ENCODE measurements at places on chromosomes 13 and 19.
A peak's percentile ranks its signal among the peaks of the same experiment; 100 is the strongest.

DNA sequence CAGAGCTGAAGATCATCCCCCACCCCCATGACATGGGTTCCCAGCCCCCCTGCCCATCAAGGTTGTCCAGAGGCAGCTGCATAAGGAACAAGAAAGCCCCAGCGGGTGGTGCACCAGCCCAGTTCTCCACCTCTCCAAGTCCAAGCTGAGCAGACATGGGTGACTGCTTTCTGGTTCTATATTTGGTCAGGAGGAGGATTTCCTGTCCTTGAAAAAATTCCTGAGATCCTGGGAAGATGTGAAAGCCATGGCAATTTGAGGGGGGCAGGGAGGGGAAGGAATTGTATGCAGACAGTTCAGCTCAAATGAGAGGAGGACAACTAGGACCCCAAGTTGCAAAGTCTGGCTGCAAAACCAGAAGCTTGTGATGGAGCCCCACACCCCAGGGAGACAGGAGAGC lies 55.4 kb upstream of the ADGRE5 start:
- no peak for DNase-seq

GRCh38 chr13:49292742-49293486 lies 45.2 kb downstream of the CDADC1 start:
- peak; percentile 54 for DNase-seq

GRCh38 chr19:1396768-1397679 lies 4.3 kb downstream of the GAMT start:
- DNase-seq, result no peak

DNA sequence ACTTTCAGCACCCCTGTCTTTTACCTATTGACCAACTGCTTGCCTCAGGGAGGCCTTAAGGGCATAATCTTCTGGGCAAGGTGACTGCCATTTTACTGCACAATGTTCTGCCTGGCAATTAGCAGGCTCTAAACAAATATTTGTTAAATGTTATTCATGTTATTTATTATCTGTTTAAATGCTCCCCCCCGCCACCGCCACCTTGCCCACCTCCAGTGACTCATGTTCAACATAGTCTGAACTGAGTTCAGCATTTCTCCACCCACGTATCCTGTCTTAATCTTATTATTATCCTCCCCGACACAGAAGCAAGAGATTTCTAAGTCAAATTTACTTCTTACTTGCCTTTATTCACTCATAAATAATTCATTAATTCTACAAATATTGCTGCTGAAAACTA lies 144.8 kb downstream of the LIG4 start:
- no peak for DNase-seq

DNA sequence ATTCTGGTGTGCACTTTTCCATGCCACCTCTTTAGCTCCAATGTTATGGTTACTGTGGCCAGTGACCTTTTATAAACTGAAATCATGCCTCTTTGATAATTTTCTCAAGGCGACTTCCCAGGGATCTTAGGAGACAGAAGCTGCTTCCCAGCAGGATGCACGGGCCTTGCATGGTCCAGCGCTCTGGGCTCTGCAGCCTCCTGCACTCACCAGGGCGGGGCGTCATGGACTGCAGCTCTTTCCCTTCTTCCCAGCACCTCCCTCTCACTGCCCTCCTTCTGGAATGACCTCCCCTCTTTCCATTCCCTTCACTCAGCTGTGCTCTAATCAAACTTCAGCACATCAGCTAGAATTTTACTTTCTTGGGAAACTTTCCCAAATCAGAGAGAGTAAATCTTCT lies 318.3 kb downstream of the IRS2 start:
- DNase-seq, result no peak

DNA sequence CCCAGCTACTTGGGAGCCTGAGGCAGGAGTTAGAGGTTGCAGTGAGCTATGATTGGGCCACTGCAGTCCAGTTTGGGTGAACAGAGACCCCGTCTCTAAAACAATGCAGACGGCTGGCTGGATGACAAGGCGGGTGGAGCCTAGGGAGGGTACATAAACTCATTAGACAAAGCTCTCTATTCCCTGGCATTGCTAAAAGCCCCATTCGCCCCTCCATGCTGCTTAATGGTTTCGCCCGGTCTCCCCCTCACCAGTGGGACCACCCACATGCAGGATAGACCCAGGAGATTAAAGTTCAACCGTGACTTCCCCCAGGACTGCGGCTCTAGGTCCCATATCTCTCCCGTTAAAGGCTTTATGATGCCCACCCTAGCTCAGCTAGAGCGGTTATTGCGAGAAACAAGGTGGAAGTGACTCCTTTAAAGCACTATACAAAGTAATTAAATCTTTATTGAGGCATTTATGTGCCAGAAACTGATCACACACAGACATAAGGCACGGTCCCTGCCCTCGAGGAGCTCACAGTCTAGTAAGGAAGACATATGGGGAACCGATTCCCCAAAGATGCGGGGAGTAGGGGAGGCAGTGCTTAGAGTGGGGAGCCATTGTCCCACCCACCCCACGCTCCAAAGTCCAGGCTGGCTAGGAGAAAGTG lies 4.9 kb downstream of the LYPD3 start:
- DNase-seq, result no peak

DNA sequence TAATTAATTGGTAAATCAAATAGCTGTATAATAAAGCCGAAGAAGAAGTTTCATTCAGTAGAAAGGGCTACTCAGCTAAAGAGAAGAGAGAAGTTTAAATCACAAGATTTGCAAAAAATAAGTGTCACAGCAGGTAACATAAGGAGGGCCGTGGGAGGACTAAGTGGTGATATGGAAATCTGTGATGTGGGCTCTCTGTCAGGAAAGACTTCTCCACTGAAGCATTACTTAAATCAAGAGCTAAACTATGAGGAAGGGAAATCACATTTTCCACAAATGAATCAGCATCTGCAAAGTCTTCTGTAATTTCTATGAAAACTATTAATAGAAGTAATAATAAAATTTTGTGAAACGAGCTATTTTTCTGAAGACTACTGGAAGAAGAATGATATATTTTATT lies 153.8 kb downstream of the PCDH9 start:
- no peak for DNase-seq

- DNase-seq, result no peak
Measured at GRCh38 chr13:34458756-34459715, 483.0 kb upstream of the NBEA start.

DNA sequence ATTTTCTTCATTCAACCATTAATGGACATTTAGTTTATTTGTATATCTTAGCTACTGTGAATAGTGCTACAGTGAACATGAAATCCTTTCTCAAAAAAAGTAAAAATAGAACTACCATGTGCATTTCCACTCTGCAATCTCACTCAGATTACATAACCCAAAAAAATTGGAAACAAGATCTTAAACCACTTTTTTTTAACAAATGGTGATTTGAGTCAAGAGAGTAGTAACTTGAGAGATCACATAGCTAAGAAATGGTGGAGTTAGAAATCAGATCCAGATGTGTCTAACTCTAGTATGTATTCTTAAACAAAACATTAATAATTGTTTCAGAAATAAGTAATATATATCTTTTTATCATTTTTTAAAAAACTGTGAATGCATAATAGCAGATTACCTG lies 318.3 kb upstream of the SGCG start:
- no peak for DNase-seq

DNA sequence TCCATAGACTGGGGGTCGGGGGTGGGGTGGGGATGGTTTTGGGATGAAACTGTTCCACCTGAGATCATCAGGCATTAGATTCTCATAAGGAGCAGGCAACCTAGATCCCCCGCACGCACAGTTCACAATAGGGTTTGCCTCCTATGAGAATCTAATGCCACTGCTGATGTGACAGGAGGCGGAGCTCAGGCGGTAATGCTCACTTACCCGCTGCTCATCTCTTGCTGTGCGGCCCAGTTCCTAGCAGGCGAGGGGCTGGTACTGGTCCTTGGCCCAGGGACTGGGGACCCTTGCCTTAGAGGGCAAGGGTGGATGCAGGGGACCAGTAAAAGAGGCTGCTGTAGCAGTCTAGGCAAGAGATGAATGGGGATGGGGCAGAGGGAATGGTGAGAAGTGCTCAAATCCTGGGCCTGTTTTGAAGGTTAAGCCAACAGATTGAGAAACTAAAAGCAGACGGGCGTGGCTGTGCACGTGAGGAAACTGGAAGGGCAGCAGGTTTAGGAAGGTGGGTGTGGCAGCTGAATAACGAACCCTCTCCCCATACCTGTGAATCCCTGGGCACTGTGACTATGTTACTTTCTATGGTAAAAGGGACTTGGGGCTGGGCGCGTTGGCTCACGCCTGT lies 1.5 kb upstream of the ERICH4 start:
- no peak for DNase-seq

GRCh38 chr13:33577007-33577406 lies 240.9 kb upstream of the RFC3 start:
- DNase-seq, result no peak

GRCh38 chr19:53365899-53366493 lies 491 bp downstream of the ZNF525 start:
- no peak for DNase-seq

- DNase-seq, result peak; percentile 79
Measured at GRCh38 chr13:62320129-62321108, 904.8 kb upstream of the PCDH20 start.

GRCh38 chr13:110913322-110914080 lies 1.4 kb downstream of the ANKRD10 start:
- no peak for DNase-seq

- DNase-seq, result peak; percentile 79
Measured at GRCh38 chr19:8208922-8209461, at the start of gene CERS4. Gene CERS4, plus strand, starts transcription at chr19:8209370. Its CDS starts 41,707 bp downstream, at chr19:8251077.

GRCh38 chr13:99505814-99506269 lies 4.6 kb downstream of the TM9SF2 start:
- DNase-seq, result no peak

DNA sequence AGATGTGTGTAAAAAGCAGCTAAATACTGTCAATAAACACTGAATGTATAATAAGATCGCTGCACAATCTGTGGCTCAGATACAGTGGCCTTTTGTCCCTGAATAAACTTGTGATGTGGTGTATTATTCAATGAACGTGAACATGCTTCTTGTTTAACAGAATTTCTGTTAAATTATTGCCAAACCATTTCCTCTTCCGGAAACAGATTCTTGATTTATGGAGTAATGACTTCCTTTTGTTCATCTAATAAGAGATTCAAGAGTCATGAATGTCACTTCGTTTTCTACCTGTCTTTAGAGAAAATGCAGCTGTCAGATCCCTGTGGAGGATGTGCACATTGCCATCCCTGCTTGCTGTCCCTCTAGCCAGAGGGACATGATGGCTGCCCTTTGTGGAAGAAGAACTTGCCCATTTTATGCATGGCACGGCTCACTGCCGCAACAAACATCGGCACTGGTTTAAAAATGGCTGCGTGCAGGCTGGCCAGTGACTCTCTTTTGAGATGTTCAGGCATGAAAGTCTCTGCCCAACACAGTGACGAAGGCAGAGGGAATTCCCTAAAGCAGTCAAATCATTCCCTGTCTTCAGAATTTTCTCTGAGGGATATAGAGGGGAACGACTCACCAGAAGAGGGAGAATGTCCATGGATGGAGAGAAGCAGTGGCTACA lies 3.1 kb upstream of the TNFSF13B start:
- no peak for DNase-seq

DNA sequence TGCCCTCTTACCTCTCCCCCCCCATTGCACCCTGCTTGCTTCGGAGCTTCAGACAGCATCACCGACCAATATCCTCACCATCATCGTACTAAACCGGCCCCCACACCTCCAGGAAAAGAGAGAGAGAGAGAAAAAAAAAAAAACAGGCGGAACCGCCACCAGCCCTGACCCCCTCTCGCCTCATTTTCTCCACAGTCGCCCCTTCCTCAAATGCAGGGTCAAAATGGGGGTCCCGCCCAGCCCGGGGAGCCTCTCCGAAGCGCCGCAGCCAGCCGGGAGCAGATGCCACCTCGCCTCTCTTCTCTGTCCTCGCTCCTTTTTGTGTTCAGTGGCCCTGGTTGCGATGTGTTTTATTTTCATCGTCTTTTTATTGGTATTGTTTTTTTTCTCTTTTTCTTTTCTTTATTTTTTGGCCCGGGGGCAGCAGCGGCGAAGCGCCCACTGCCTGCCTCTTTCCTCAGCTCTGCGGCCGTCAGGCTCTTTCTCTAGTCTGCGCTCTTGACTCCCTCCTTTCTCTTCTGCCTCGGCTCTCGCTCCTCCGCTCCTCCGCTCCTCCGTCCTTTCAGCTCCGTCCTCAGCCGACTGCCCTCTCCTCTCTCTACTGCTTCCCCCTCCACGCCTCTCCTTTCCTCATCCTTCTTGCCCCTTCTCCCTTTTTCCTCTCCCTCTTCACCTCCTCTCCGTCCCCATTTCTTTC lies 41.4 kb downstream of the DEDD2 start:
- no peak for DNase-seq

DNA sequence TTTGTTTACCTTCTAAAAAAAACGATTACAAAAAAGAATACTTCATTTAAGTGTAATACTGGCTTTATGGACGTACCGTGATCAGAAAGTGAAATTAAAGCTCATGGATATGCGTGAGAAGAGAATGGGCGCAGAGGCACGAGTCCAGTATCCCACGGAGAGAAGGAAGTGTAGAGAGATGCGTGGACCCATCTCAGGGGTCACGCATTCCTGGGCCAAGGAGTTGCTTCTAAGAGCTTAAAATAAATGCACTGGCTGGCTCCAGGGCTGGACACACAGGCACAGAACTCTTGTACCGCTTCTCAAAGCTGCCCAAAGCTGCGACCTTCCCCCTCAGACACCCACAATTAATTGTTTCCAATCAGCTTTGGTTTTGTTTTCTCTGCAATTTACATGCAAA lies 8.7 kb upstream of the SPC24 start:
- no peak for DNase-seq

- no peak for DNase-seq
Measured at GRCh38 chr13:51595416-51595815, 11.2 kb downstream of the WDFY2 start.

- DNase-seq, result no peak
Measured at GRCh38 chr13:109200556-109200955, 571.1 kb downstream of the MYO16 start.

GRCh38 chr13:78602561-78603239 lies 652 bp downstream of the POU4F1 start:
- DNase-seq, result no peak

GRCh38 chr19:16726916-16727315 lies 7.3 kb downstream of the NWD1 start:
- DNase-seq, result no peak

DNA sequence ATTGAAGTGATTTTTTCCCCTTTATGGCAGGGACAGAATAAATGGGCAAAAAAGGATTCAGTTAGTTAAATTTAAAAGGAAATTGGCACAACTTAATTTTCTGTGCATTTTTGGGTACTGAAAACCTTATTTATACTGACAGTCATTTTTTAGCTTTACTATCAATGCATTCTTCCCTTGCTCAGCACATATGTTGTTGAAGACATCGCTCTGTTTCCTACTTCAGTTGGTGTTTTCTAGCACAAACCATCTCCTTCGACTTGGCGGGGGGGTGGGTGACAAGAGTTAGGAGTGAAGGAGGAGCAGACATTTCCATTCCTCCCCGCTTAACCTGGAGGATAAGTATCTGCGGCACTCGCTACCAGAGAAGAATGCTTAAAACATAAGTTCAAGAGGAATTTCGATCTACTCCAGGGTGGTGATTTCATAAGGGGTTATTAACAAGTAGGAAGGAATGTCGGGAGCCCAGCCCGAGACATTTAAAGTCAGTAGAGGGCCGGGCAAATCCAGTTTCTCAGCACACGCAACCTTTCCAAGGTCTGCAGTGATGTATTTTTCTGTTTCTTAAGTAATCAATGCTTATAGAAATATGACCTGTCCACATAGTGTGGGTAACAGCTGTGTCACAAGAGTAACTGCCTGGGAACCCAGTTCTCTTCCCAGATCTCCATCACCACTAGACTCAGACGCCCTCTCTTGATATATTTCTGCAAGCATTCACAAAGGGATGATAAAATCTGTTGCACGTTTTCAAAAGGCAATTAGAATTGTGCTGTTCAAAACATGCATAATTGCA lies 525.8 kb downstream of the MYO16 start:
- no peak for DNase-seq

Measured in pons (tissue), 1 donor.